ENCODE measurements at places on chromosomes 16 and 17. TPM values are rescaled to one million over a fixed set of nuclear protein-coding genes. Genes with fewer than 3 reads are reported as not detected.

DNA sequence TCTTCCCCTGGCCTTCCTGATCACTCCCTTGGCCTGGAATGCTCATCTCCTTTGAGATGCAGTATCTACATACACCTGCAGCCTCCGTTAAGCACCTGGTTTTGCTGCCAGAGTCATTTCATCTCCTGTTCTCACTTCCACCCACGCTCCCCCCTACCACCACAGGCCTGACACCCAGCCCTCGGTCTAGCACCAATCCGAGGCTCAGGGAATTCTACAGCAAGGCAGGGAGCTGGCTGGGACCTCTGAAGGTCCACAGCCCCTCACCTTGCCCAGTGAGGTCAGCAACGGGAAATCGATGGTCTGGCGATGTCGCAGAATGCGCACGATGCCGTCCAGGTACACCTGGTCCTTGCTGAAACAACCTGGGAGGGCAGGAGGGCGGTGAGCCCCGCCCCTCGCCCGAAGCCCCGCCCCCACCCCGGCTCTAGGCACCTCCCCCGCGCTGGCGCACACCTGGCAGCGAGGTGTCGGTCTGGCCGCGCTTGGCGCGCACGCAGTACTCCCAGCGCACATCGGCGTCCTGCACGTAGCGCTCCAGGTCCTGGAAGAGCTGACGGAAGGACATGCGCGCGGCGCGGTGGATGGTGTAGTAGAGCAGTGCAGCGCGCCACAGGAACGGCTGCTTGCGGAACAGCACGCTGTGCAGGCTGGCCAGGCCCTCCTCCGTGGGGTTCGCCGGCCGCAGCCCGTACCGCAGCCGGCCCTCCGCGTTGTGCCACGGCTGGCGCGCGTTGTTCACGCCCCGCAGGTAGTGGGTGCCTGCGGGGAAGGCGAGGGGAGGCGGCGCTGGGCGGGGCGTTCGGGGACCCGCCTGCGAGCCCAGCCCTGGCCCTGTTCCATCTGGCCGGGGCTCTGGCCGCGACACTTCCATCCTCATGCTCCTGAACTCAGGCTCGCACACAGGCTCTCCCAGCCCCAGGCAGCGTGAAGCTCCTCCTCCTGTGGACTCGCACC, 5.7 kb downstream of the MATCAP1 start:
- peaks cover 11% of the 10 kb centered on the region for H3K36me3 ChIP-seq
- H3K27me3 ChIP-seq, result no peaks in the 10 kb centered on the region
- H3K4me3 ChIP-seq, result peak overlapping the region; percentile 23

GRCh38 chr16:2121853-2122252, 13.8 kb downstream of the PKD1 start:
- H3K27ac ChIP-seq, result no peak overlapping the region
- H3K4me1 ChIP-seq, result peaks cover 29% of the 10 kb centered on the region
- H3K27me3 ChIP-seq, result no peaks in the 10 kb centered on the region
- no peak for DNase-seq

The CCL5 gene
- total RNA-seq, result not detected

DNA sequence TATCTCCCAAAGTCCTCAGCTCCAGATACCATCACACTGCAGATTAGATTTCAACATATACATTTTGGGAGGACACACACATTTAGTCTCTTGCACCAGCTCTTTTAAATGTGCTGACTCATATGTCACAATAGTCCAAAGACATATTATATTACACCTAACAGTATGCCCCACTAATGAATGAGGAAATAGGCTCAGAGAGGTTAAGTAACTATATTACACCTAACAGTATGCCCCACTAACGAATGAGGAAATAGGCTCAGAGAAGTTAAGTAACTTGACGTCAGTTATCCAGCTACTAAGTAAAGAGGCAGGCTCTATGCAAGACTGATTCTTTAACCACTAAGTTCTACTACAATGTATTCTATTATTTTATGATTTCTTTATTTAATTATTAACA, 9.7 kb downstream of the IRX6 start:
- H3K27ac ChIP-seq, result no peak overlapping the region
- DNase-seq, result no peak
- no peaks in the 10 kb centered on the region for H3K36me3 ChIP-seq
- peaks cover 33% of the 10 kb centered on the region for H3K27me3 ChIP-seq

DNA sequence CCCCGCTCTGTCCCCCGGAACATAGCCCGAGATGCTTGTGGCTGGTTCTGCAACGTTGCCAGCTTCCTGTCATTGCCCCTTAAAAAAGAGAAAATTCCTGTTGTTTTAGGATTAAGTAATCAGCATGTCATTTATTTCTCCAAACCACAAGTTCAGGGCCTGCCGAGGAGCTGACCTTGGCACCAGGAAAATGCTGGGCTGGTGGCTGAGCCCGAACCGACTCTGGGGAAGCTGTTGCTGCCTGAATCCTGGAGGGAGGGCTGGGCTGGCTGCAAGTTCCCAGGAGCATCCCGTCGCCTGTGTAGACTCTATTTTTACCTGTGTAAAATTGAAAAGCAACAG, 130.9 kb upstream of the FOXF1 start:
- H3K36me3 ChIP-seq, result no peaks in the 10 kb centered on the region
- no peak overlapping the region for H3K27ac ChIP-seq
- no peak overlapping the region for H3K4me3 ChIP-seq
- peaks cover 36% of the 10 kb centered on the region for H3K4me1 ChIP-seq
